ENCODE measurements at places on chromosomes 2 and 18.

DNA sequence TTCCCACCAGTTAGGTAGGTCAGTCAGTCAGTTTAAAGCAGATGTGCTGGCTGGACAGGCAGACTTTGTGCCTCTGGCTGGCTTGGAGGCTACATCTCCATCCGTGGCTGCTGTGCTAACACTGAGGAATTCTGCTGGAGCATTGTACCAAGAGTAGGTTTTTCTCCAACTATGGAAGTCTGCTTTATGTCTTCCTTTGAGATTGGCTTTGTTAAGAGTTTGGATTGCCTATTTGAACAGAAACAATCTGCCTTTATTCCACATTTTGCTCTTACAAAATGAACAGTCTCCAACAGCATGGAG is 46.7 kb downstream of the WDR75 start:
- no peak for DNase-seq

DNA sequence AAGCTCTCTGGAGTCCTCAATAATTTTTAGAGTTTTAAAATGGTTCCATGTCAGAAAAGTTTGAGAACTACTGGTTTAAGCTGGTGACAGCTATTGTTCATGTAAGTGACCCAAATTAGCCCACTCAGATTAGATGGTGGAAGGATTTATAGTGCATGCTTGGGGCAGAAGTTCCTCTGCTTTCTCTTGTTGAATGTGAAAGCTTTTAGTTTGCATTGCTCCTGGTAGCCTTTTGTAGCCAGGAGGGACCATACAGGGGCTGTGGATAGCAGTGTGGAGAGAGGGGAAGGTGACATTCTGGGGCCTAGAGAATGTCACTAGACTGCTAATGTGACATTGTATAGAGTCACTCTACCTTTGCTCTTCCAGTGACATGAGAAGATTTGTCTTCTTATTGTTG is 40.3 kb upstream of the IGFBP5 start:
- DNase-seq = no peak

GRCh38 chr2:63692002-63692606 is 103.3 kb downstream of the MDH1 start:
- peak; percentile 18 for DNase-seq

DNA sequence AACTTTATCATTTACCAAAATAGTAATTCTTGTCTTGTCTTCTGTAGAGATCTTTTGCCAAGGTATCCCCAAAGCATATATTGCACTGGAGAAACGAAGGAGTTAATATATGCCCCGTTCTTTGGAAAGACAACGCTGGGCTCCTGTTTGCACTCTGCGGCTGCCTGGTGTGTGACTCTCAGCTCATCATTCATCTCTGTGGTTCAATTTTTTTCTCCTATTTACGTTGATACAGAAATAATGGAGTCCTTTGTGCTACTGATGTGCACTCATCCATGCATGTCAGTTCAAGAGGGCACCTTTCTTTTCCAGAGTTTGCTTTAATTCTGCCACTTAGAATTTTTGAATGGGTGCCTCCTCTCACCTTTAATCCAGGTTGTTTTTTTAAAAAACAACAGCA is 655.5 kb downstream of the DCDC2C start:
- DNase-seq = no peak

Data from endothelial cell (in vitro differentiated cells).